ENCODE measurements at places on chromosomes 1 and 21. TPM values are rescaled to one million over a fixed set of nuclear protein-coding genes. Genes with fewer than 3 reads are reported as not detected.

Gene AZIN2
- total RNA-seq, result 0.16 TPM

Gene OR2T35
- not detected for total RNA-seq

Gene LCE2A
- not detected for total RNA-seq

Gene OR2T29
- not detected for total RNA-seq

Gene ANGPTL7
- 0.16 TPM for total RNA-seq

Gene SLC22A15
- total RNA-seq, result 0.16 TPM

Gene DUSP12
- 34.2 TPM for total RNA-seq

Gene IRF6
- 1.5 TPM for total RNA-seq

Gene SPRR1A
- not detected for total RNA-seq

Gene RABIF
- total RNA-seq, result 7.4 TPM

Gene CD1D
- total RNA-seq, result under 0.01 TPM

Gene MAP1LC3C
- not detected for total RNA-seq

Gene HHAT
- 2.9 TPM for total RNA-seq

Gene GIPC2
- total RNA-seq, result 14.4 TPM

Gene LYPD8
- total RNA-seq, result not detected

Gene FAM163A
- not detected for total RNA-seq

Gene GPR161
- total RNA-seq, result 11.2 TPM

Gene GPR25
- not detected for total RNA-seq

Gene KCNQ4
- not detected for total RNA-seq

Gene NHLH2
- not detected for total RNA-seq

Gene RNF187
- total RNA-seq, result 54.6 TPM

Gene HCN3
- 1.0 TPM for total RNA-seq

Gene UBE2U
- not detected for total RNA-seq

Gene PTTG1IP
- 494 TPM for total RNA-seq

Gene KIF2C
- total RNA-seq, result 26.4 TPM

Gene OMA1
- 17.1 TPM for total RNA-seq

Gene OR6K3
- total RNA-seq, result not detected

Gene LRRC39
- total RNA-seq, result 0.16 TPM

Gene RHCE
- total RNA-seq, result 0.65 TPM

Gene DIRAS3
- total RNA-seq, result 3.2 TPM

Gene HSD3B1
- not detected for total RNA-seq

Gene STYXL2
- total RNA-seq, result not detected

Gene ELAVL4
- total RNA-seq, result not detected

Gene CFHR5
- total RNA-seq, result not detected

Gene KIF26B
- under 0.01 TPM for total RNA-seq

Gene SERTAD4
- 1.8 TPM for total RNA-seq

Gene GPR153
- 3.1 TPM for total RNA-seq

Gene PACC1
- total RNA-seq, result 13.2 TPM

Gene KCNK2
- total RNA-seq, result not detected

Gene PGLYRP4
- total RNA-seq, result not detected

Gene KDM1A
- total RNA-seq, result 99.4 TPM

Gene GSTM1
- total RNA-seq, result not detected

Gene IGFN1
- not detected for total RNA-seq

Gene CD48
- total RNA-seq, result not detected

Gene KCNH1
- not detected for total RNA-seq

Gene SLC44A5
- 0.16 TPM for total RNA-seq

Gene RBM8A
- total RNA-seq, result 121 TPM

Gene MIXL1
- total RNA-seq, result 0.06 TPM

Gene SLC30A10
- not detected for total RNA-seq

Gene GPR3
- 0.19 TPM for total RNA-seq

All from bladder microvascular endothelial cell (primary cell).